ENCODE measurements at places on chromosomes 11 and 22.
A peak's percentile ranks its signal among the peaks of the same experiment; 100 is the strongest.

GRCh38 chr11:94586978-94587377 lies 19.8 kb downstream of the PIWIL4 start:
- no peak for DNase-seq

GRCh38 chr22:31122532-31123291 lies at the start of gene INPP5J:
Gene INPP5J, plus strand, starts transcription at chr22:31122966. Its CDS starts 49 bp downstream, at chr22:31123015.
- no peak for DNase-seq

GRCh38 chr22:47587861-47588577 lies 825.6 kb downstream of the TBC1D22A start:
- DNase-seq = no peak

- no peak for DNase-seq
Measured at GRCh38 chr11:48078689-48079088, 98.3 kb downstream of the PTPRJ start.

DNA sequence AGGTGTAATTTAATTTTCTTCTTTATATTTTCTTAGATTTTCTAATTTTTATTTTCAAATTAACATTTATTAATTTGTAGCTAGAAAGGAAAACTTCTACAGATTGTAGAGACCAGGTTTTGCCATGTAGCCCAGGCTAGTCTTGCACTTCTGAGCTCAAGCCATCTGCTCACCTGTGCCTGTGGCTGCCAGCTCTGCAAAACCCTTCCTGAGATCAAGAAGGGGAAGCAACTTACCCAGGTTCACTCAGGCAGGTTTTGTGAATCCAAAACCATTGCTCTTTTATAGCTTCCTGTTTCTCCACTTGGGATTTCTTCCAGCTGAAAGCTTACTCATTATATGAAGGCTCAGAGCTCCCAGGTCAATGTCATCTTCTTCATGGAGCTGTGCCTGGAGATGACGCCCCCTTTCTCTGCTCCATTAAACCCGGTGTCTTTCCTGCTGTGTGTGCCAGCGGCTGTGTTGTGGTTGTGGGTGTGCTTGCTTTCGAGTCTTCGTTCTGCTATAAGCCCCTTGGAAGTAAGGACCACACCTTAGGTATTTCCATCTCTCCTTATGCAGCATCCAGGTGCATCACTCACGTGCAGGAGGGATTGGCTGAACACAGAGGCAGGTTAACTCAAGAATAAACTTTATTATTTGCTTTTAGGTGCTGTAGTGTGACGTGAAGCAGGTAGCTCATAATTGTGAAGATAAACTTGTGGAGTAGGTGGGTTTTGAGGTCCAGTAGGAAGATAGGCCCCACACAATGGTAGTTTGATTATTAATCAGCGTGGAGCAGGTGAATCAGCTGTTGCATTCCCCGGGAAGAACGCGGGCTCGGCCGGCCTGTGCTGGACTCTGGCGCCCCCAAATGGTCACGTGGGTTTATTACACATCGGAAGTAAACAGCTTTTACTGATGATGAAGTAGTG lies 42.2 kb upstream of the INCENP start:
- DNase-seq = peak; percentile 75

DNA sequence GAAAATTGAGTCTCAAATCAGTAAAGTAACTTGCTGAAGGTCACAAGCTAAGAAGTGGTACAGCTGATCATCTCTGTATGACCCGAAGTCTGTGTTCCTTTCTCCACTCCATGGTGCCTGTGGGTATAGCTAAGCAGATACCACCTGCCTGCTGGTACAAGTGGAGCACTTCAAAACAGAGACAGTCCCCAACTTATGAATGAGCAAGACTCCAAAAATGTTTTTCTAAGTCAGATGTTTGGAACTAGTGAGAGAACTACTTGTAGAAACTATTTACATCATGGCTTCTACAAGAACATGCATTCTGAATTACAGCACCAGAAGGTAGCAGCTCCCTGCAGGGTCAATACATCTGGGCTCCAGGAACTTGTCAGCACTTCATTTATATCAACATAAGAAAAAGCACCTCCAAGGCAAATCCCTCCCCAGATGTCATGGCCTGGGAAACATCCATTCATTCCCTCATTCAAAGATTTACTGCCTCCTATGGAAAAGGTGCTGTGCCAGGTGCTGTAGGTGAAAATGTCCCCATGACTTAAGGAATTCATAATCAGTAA lies 94.7 kb downstream of the SERGEF start:
- no peak for DNase-seq

- no peak for DNase-seq
Measured at GRCh38 chr11:78164471-78164870, 24.0 kb downstream of the KCTD21 start.

GRCh38 chr11:101612481-101612880 lies 28.7 kb upstream of the TRPC6 start:
- no peak for DNase-seq

DNA sequence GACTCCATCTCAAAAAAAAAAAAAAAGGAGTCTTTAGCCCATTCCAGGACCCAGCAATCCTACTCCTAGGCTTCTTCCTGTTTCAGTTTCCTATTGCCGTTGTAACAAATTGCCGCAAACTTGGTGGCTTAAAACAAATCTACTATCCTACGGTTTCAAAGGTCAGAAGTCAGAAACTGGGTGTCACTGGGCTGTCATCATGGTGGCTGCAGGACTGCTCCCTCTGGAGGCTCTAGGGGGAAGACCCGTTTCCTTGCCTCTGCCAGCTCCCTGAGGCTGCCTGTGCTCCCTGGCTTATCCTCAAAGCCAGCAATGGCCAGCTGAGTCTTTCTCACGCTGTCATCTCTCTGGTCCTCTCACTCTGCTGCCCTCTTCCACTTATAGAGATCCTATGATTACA lies 8.7 kb upstream of the DAGLA start:
- DNase-seq = no peak

- no peak for DNase-seq
Measured at GRCh38 chr22:41557401-41558240, 3.2 kb upstream of the CSDC2 start.

DNA sequence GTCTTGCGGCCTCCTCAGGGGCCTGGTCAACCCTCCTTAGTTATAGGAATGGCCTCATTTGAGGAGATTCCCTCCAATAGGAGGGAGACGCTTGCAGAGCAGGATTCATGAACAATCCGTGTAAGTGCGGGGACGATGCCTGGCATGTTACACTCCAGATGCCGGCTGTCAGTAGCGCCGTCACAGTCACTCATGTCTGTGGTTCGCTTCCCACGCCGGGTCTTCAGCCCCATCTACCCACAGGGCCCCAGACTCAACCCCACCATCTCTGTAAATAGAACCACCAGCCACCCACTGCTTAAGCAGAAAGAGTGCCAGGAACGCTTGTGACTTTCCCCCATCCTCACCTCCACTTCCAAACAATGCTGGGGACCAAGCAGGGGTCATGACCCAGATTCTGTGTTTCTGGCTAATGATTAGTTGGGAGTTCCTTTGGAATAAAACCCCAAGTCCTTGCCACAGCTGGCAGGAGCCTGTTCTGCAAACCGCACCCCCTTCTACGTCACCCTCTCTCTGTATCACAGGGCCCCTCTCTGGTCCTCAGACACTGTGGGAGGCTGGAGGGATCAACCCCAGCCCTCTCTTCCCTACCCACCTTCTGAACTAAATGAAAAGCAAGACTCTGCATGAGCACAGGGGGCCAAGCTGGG lies 38.8 kb upstream of the TOLLIP start:
- no peak for DNase-seq

GRCh38 chr11:80473562-80473961 lies 1032.7 kb upstream of the TENM4 start:
- DNase-seq = no peak

- no peak for DNase-seq
Measured at GRCh38 chr11:94766713-94767206, 1.4 kb upstream of the AMOTL1 start.

DNA sequence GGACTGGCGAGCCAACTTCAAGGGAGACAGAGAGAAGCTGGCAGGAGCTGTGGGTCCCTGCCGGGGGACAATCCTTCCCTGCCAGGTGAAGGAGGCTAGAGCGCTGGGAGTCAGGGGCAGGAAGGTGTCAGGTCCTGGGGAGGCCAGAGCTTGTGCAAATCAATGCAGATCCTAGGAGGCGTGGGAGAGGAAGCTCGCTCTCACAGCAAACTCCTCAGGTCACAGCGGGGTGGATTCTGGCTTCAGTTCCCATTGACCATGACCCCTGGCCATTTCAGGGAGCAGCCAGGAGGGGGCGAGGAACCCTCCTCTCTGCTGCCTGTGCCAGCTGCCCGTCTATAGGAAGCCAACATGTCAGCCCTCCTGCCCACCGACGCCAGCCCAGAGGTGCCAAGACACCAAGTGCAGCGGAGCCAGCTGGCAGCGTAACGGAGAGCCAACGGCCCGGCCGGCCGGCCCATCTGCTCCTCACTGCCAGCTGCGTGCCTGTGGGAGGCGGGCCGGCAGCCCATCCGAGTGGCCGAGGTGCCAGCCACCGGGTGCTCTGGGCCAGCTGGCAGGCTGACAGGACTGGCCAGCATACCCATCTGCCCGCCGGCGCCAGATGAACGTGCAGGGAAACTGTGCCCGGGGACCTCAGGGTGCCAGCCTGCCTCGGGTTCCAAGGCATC lies 374.8 kb downstream of the MIAT start:
- DNase-seq = no peak

- peak; percentile 44 for DNase-seq
Measured at GRCh38 chr11:102560555-102561011, 30.0 kb upstream of the MMP7 start.

DNA sequence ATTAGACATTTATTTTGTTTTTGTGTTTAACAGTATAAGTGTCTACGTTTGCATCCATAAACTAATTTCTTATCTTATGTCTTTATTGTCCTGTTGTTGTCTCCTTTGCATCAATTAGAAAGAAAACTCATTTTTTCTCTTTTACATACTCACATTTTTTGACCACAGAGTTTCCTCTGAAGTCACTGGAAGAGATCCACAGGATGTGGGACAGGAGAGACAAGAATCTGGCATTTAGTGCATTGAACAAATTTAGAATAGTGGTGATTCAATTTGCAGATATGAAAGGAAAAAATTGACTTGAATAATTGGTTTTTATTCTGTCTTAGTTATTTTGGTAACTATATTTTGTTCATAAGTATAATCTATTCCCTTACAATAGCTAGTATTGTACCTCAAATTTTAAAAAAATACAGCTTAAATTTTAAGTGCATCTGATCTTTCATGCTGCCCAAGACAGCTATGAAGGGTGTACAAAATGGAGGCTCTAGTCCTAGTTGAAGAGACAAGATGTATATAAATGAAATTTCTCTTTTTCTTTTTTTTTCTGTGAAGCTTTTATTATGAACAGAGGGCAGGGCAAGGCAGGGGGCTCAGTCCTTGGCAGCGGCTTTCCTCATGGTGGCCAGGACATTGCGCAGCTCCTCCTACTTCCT lies 24.4 kb downstream of the HORMAD2 start:
- peak; percentile 37 for DNase-seq

DNA sequence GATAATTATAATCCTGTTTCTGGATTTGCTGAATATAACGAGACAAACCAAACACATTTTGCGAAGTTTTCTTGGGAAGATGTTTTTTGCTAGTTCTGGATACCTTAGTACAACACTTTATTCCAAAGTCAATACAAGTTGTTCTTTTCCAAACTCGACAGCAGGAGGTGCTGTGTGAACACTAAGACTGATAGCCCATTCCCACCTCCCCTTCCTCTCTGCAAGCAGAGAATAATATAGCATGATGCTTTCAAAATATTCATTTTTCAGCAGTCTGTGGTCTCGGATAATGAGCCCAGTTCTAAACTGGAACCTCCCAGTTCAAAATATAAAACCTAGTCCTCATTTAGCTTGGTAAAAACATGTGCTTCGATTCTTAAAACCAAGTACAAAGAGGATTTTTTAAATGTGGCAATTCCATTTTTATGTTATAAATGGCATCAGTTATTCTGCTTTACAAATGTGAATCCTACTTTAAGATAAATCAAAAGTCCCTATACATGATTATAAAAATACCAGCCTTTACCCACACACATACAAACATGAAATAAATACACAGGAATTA lies 129.1 kb downstream of the DCDC1 start:
- DNase-seq = peak; percentile 9

GRCh38 chr11:34086554-34087283 lies 18.7 kb upstream of the NAT10 start:
- DNase-seq = peak; percentile 33

GRCh38 chr11:44533921-44534711 lies 31.3 kb upstream of the CD82 start:
- DNase-seq = no peak

GRCh38 chr11:117419482-117420142 lies 92.0 kb downstream of the CEP164 start:
- DNase-seq = no peak

GRCh38 chr11:111932611-111932950 lies 4.6 kb upstream of the DIXDC1 start:
- DNase-seq = no peak

GRCh38 chr11:31477528-31478222 lies 31.7 kb downstream of the IMMP1L start:
- DNase-seq = no peak

DNA sequence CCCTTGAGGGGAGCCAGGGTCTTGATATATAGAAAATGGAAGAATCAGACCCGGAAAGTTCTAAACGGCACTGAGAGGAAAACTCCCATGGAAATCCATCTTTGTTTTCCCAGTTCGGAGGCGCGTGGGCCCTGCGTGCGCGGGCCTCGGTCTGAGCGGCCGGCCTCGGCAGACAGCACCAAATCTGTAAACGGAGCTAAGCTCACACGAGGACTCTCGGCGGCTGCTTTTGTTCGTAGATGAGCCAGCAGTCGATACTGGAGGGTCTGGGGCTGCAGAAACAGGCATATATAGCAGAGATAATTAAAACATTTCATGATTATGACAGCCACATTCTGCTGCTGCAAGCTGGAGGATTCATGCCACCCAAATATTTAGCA lies 68.5 kb upstream of the PPARA start:
- DNase-seq = no peak

GRCh38 chr11:66015454-66015881 lies 3.7 kb downstream of the CST6 start:
- no peak for DNase-seq

DNA sequence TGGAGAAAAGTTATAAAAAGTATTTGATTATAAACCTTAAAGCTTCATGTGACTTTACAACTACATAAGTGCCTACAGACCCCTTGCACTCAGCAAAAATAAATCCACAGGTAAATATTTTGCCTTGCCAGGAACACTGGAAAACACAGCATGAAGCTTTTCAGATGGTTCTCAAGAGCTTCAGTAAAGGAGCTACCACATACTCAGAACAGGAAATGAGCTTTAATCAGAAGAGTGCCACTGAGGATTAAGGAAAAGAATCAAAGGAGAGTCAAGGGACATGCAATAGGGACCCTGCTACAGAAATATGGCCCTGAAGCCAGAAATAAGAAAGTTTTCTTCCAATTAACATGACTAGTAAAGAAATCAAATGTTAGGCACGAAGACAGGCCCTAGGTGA lies 1.2 kb downstream of the CASP1 start:
- DNase-seq = peak; percentile 14

GRCh38 chr11:11531131-11531908 lies 90.5 kb downstream of the GALNT18 start:
- no peak for DNase-seq
